Renal pelvis (tissue), 12 donors: ENCODE measurements at places on chromosomes 16 and 17. TPM values are rescaled to one million over a fixed set of nuclear protein-coding genes. Genes with fewer than 3 reads are reported as not detected.

DNA sequence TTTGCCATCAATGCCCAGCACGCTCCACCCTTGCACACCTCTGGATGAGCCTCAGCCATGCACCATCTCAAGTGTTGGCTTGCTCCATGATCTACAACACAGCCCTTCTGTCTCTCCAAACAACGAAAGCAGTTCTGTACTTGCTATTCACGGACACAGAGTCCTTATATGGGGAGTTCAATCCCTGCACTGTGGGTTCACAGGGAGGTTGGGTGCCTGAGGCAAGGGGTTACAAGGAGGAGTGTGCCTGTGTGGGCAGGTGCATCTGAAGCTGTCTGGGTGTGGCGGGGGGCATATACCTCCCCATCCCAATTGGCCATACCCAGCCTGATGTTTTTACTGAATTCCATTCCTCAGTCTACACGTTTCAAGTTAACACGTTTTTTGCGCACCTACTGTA lies 5.6 kb downstream of the RUNDC3A start:
- DNase-seq: no peak

The PRRT2 gene
- polyA plus RNA-seq: 15.4 TPM

The KRTAP9-4 gene
- polyA plus RNA-seq: not detected

The GPRC5B gene
- polyA plus RNA-seq: 110 TPM
